Epithelial cell of proximal tubule (primary cell): ENCODE measurements at places on chromosomes 4 and X.

GRCh38 chr4:79298027-79298426, 27.8 kb downstream of the NAA11 start:
- no peak for DNase-seq

DNA sequence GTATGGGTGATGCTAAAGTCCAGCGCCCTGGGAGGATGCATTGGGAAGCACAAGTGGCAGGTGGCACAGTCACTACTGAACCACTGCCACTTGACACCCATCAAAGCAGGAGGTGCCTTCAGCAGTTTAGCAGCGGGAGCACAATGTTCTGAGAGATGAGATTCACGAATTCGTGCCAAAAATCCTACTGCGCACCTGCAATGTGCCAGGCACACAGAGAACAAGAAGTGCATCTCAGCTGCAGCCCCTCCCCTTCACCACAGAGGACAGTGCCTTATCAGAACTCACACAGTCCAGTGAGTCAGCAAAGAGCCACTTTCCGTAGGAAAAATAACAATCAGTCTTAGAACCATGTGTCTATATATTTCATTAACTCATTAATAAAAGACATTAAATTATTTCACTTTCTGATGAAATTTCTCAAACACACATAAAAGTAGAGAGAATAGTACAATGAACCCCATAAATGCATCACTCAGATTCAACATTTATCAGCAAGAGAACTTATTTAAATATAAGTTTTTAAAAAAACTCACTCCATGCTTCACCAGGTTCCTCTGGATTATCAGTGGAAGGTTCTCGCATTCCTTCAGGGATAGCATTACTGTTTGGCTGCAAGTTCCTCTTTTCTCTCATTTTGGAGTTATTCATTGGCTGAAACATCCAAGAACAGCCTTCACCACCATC, 47.0 kb downstream of the BEND2 start:
- DNase-seq = no peak

DNA sequence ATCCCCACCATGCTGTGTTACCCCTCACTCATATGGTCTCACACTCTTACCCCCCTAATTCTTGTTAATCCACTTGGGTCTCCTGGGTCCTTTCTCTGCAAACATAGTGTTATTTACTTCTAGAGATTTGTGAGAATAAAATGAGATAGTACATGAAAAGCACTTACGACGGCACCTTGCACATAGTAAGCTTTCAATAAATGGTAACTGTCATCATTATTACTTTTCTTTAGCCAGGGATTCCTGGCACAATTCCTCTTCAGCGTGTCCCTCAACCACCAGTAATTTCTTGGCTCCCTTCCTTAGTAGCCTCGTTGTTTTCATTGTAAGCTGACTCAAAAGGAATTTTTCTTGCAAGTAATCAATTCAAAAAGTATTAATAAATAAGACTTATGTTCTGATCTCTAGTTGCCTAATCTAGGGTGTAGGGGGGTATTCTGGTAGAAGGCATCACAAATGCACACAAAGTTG, 30.1 kb upstream of the RBMX start:
- no peak for DNase-seq

DNA sequence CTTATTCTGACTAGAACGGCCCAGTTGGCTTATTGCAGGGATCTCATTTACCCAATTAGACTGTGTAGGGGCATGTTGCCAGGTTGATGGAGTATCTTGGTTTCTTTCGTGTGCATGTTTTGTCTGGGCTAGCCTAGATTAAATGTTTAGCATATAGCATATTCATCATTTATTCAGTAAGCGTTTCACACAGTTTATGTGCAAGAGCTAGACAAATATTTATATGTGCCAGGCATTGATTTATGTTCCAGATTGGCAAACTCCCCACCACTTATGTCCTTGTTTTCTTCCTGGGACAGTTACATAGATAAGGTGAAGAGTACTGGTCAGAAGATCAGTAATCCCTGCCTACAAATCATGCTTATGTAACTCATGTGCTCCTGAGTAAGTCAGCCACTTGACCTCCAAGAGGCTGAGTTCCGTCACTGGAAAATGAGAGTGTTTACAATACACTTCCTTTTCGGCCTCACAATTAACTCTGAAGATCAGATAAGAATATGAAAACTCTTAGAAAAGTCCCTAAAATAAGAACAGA, 57.2 kb downstream of the RUFY3 start:
- no peak for DNase-seq

GRCh38 chr4:83585982-83586508, 50.1 kb downstream of the GPAT3 start:
- DNase-seq = no peak

DNA sequence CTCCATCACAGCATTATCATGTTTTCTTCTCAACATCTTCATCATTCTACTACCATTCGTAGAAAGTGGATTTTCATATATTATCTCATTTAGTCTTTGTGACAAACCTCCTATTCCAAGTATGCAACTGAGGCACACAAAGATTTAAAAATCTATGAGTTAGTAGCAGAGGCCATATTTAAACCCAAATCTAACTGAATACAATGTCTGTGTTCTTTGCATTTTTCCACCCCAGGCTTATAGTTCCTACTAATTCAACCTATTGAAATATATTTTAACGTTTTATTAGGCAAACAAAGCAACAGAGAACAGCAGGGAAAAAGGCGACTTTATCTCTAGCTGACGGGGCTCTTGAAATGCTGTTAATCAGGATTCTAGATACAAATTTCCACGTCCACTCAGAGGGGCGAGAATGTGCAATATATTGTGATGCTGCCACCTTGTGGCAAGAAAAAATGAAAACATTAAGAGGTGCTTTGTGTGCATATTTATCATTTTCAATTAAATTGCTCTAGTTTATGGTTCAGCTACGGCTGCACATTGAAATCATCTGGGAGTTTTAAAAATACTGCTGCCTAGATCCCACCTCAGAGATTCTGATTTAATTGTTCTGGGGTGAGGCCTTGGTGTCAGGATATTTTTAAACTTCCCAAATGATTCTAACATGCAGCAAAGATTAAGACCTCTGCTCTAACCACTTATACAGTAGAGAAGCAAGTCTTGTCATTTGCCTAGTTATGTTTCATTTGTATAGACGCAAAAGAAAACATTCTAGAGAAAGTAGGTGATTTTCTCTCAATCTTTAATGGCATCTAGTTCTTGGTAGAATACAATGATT, 315.9 kb downstream of the MAPK10 start:
- DNase-seq = no peak

GRCh38 chr4:19051831-19052230, 1030.3 kb upstream of the LCORL start:
- no peak for DNase-seq

GRCh38 chrX:11530621-11531020, 135.1 kb downstream of the ARHGAP6 start:
- DNase-seq = no peak

DNA sequence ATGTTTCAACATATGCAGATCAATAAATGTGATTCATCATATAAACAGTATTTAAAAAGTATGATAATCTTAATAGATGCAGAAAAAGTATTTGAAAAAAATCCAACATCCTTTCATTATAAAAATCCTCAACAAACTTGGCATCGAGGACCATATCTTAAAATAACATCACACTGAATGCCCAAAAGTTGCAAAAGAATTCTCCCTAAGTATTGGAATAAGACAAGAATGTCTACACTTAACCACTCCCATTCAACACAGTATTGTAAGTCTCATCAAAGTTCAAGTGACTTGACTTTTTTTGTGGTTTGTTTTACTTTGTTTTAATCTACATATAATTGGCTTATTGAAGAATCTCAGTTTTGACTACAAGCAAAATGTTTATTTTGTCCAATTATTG, 779.0 kb upstream of the SLIT2 start:
- no peak for DNase-seq

DNA sequence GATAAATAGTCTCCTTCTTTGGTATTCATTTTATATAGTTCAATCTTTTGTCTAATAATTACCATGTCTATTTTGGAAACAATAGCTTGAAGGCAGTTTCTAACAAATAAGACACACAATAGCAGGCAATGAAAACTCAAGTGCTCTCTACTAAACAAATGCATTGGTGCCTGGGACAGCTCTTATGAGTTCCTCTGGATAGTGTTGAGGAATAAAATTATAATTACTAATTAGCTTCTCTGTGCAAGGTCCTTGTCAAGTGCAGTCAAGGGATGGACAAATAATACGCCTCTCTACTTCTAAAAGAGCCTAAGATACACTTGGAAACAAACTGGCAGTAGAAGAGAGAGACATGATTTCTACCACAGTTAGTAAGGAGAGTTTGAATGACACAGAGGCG, 229.0 kb upstream of the GLRA2 start:
- no peak for DNase-seq

GRCh38 chr4:105246712-105247111, 100.0 kb downstream of the TET2 start:
- DNase-seq = no peak

- DNase-seq = no peak
Observed at GRCh38 chrX:13748486-13748885, 13.9 kb downstream of the OFD1 start.

GRCh38 chrX:1421433-1422134, 29.7 kb upstream of the SLC25A6 start:
- DNase-seq = no peak

- no peak for DNase-seq
Observed at GRCh38 chr4:4216648-4217047, 10.1 kb downstream of the OTOP1 start.

GRCh38 chr4:16271411-16271810, 45.1 kb upstream of the TAPT1 start:
- no peak for DNase-seq

DNA sequence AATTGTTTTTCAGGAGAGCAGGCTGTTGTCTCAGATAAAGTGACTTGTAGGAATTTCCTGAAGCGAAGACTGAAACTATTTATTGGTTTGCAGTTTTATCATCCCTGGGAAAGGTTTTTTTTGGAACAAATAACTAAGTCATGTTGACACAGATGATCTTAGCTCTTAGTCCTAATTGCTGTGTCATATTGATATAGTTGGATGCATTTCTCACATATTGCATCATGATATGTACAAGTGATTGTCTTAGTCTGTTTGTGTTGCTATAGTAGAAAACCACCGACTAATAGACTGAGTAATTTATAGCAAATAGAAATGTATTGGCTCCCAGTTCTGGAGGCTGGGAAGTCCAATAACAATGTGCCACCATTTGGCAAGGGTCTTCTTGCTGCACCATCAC, 397.5 kb upstream of the PPP1R2C start:
- DNase-seq = no peak

DNA sequence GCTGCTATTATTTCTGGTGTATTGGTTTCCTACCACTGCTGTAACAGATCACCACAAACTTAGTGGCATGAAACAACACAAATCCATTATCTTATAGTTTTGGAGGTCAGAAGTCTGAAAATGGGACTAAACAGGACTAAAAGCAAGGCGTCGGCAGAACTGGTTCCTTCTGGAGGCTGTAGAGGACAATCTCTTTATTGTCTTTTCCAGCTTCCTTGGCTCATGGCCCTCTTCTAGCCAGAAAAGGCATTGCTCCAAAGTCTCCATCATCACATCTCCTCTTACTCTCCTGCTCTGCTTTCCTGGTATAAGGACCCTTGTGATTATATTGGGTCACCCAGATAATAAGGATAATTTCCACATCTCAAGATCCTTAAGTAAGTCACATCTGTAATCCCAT, 121.9 kb downstream of the CLCN4 start:
- DNase-seq = no peak

- no peak for DNase-seq
Observed at GRCh38 chr4:138393886-138394610, 151.9 kb upstream of the SLC7A11 start.

DNA sequence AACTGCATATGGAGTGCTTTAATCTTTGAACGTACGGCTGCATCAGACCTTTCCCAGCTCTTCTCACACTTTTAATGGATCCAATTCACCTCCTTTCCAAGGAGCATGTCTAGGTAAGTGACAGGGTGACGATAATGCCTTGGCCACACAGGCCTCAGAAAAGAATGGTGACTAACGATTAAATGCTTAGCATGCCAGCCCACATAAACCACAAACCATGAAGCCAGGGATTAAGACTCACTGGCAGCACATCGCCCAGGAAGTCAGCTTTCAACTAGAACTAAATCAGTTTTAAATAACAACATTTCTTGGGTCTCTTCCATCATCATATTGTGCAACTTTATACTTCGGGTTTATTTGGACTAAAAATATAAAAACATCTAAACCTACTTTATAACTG, 28.7 kb downstream of the INPP4B start:
- peak; percentile 69 for DNase-seq

GRCh38 chr4:153488006-153488891, 22.1 kb downstream of the TMEM131L start:
- no peak for DNase-seq

DNA sequence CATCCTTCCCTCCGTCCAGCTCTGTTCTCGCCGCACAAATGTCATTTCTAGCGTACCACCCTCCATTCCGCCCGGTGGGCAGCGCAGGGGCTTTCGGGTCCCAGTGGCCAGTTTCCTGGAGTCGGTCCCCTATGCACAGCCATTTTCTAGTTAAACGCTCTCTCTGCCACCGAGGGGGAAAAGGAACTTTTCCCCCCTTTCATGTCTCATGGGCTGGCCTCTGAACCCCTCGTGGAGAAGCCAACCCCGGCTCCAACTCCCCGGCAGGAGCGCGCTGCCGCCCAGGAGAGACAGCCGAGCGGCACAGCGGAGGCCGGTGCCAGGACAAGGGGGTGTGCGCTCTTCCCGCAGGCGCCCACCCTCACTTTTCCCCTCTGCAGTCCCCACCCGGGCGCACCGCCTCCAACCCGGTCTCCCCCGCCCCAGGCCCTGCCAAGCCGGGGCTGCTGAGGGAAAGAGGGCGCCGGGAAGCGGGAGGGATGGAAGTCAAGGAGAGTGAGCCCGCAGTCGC, 662 bp downstream of the APBB2 start:
- DNase-seq = no peak

GRCh38 chrX:116824785-116825184, 362.0 kb upstream of the CT83 start:
- no peak for DNase-seq

DNA sequence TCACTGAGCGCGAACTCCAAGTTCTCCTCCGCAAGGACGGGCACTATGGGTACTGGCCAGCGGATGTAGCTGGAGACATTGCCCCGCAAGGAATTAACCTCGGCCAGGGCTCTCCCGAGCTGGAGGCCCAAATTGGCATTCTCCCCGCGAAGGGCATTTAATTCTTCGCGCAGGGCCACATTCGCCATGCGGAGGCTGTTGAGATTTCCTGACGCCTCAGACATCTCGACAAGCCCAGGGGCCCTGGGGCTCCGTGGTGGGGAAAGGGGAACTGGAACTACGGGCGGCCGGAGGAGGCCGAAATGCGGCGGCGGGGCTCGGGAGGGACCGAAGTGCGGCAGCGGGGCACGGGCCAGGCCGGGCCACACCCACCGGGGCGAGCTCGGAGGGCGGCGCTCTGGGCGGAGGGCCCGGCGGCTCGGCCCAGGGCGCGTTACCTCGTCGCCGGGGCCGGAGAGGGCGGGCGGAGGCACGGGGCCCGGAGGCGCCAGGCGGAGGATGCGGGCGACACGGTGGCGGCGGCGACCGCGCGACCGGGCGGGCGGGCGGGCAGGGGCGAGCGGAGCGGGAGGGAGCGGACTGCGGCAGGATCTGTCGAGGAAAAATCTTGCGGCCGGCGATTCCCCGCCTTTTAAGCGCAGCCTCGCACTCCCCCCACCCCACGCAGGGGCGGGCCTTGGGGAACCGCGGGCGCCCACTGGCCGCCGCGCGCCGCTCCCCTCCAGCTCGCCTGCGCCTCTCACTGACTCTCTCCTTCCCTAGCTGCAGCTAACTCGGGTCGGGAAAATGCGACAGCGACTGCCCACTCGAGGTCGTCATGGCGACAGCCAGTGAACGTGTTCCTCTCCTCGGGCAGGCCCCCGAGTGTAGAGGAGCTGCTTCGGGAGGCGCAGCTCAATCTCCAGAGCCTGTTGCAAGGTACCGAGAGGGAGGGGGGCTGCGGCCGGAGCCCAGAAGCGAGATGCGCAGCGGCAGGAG, at the start of gene RTL5:
TSS of gene RTL5 (minus strand) at position 599 of the 978 bp plus-strand sequence.
- no peak for DNase-seq
